ENCODE measurements at places on chromosomes 16 and 17.
A peak's percentile ranks its signal among the peaks of the same experiment; 100 is the strongest.

DNA sequence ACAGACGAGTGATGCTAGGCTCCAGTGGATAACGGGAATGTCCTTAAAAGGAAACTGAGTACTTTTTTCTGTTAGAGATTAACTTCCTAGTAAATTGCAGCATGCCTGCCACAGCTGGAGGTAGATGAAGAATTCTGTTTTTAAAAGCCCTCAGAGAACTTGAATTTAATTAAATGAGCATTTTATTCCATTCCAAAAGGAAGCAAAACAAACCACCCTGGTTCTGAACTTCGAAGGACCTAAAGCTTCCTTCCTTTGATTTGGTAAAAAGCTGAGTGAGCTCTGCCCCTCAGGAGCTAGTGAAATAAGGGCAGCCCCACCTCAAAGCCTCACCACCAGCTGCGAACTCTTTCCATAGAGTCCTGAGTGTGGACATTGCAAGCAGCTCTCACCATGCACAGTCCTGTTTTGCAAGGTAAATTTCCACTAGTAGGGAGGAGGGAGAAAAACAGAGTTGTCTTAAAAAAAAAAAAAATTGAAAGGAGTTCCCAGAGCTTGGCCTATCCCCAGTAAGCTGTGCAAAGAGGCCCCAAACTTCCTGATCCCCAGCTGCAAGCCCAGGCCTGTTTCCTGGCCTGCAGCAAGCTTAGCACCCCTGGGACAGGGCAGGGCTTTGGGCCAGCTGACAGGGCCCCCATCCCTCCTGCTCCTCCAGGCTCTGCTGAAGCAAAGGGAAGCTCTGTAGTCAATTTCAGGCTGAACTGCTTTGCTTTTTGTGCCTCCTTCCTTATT is 11.2 kb downstream of the CHD9NB start:
- no peak for DNase-seq

- no peak for DNase-seq
These were observed 23.4 kb upstream of the MGAT5B start for GRCh38 chr17:76844846-76845245.

- DNase-seq = no peak
These were observed 230.7 kb downstream of the MAF start for GRCh38 chr16:79369796-79370195.

GRCh38 chr16:87551487-87551886 is 50.8 kb upstream of the JPH3 start:
- no peak for DNase-seq

GRCh38 chr16:85926370-85926769 is 27.4 kb downstream of the IRF8 start:
- DNase-seq = no peak

DNA sequence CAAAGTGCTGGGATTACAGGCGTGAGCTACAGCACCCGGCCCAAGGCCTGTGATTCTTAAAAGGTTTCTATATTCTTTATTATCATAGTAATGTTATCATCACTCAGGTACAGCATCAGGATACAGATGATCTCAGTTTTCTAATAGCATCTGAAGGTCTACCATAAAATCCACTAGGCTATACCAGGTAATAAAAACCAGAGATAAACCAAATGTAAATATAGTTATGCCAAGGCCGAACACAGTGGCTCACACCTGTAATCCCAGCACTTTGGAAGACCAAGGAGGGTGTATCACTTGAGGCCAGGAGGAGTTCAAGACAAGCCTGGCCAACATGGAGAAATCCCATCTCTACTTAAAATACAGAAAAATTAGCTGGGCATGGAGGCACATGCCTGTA is 53.8 kb downstream of the SYNRG start:
- no peak for DNase-seq

GRCh38 chr17:13503526-13503925 is 98.2 kb downstream of the HS3ST3A1 start:
- DNase-seq = no peak

- DNase-seq = peak; percentile 9
These were observed 17.2 kb downstream of the ATP6V0A1 start for GRCh38 chr17:42475835-42476234.

GRCh38 chr17:42050393-42051012 is at the start of gene C17orf113:
C17orf113 (minus strand) TSS chr17:42050601; CDS start chr17:42043376, 7,225 bp downstream.
- DNase-seq = no peak

DNA sequence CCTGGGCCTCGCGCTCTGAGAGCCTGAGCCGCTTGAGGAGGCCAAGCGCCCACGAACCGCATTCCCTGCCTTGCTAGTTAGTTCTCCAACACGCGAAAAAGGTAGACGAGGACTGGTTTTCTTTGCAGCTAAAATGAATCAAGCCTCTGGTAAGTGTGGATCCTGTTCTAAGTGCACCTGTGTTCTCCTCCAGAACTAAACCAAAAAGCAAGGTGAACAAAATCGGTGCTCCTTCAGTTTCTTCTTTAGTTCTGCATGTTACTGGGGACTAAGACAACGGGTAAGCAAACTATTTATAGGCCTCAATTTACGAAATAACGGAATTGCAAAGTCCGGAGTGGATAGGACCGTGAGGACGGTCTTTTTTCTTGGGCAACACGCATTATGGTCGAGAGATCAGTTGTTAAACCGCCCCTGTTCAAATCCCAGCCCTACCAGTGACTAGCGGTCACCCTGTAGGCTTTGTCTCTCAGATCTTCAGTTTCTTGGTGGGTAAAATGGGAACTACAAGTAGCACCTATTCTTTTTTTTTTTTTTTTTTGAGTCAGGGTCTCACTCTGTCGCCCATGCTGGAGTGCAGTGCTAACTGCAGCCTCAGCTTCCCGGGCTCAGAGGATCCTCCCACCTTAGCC is 993 bp upstream of the ANKRD11 start:
- no peak for DNase-seq

- no peak for DNase-seq
These were observed 139.4 kb upstream of the ERCC4 start for GRCh38 chr16:13780406-13781168.

GRCh38 chr16:81894592-81894991 is 115.5 kb downstream of the PLCG2 start:
- no peak for DNase-seq

DNA sequence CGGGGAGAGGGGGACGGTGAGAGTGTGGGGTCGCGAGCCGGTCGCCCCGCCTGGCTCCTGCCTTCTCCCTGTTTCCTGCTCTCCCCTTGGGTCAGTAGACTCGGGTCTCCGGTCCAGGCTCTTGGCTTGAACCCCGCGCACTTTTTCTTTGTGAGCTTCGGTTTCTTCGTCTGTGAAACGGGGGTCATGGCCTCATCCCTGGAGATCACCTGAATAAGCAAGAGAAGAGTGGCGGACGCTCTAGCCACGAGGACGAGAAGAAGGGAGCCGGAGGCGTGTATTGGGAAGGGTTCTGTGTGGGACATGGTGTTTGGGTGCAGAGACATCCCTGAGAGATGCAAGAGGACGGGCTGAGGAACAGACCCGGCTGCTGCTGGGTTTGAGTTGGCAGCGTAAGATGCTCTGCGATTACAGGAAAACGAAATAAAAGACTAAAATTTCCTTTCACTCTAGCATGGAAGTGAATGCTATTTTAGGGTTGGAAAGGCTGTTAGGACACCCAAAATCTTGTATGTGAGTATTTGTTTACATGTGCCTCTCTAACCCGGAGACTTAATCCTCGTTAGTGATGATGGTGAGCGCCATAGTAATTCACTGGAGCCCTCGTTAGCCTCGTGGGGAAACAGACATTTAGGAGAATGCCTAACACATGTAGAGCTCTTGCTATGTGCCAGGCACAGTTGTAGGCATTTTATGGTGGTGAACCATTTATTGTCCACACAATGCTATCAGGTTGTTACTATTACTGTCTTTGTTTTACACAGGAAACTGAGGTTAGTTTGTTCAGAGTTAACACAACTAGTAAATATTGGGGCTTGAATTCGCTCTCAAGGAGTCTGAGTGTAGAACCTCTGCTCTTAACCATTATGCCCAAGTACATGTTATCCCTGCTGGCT is 646 bp downstream of the KIF22 start:
- DNase-seq = no peak

DNA sequence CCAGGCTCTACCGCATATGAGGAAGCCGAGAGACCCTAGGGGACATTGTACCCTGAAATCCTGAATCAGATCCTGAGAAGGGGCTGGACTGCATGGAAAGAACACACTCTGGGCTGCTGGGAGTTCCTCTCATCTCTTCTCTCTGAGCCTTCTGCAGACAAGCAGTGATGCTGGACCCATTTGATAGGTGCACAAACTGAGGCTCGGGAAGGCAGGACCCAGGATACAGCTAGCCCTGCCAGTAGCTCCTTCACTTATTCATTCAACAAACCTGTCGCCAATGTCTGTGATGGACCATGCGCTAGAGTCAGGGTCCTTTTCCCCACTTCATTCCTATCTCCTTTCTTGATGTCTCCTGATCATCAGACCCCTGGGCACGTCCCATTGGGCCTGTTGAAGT is 1.9 kb downstream of the SBK1 start:
- no peak for DNase-seq

GRCh38 chr17:69732272-69732918 is 317.9 kb downstream of the MAP2K6 start:
- no peak for DNase-seq

DNA sequence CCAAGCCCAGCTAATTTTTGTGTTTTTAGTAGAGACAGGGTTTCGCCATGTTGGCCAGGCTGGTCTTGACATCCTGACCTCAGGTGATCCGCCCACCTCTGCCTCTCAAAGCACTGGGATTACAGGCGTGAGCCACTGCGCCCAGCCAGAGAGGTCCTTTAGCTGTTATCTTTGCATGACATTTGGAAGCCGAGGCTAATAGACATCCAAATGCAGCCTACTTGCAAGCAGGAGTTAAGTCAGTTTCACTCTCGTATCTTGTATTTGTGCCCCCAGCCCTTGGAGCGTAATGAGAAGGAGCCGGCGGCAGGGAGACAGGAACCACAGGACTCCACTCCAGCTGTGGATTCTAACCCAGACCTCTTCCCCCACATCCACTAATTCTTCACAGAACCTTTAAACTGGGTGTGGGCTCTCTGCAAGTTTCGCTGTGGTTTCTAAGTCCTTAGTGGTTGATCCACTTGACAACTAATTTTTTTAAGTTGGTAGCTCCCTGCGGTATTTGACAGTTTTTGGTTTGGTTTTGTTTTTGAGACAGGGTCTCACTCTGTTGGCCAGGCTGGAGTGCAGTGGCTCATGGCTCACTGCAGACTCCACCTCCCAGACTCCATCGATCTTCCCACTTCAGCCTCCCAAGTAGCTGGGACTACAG is 3.1 kb upstream of the CYTH1 start:
- no peak for DNase-seq

DNA sequence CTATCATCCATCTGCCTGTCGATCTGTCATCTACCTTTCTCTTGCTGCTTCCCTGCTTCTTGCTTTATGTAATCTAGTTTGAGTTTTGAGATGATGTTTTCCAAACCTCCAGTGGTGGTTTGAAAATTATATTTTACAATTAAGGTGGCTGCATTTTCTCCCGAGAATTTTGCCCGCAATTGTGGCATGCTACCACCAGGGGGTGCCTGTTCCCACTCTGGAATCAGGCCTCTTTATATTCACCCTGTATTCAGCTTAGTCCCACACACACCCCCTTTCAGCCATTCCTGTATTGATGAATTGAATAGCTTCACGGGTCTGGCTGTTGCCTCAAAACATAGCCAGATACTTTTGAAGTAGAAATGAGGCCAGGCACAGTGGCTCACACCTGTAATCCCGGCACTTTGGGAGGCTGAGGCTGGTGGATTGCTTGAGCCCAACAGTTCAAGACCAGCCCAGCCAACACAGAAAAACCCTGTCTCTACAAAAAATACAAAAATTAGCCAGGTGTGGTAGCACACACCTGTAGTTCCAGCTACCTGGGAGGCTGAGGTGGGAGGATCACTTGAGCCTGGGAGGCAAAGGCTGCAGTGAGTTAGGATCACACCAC is 3.2 kb downstream of the PRSS22 start:
- no peak for DNase-seq

- DNase-seq = no peak
These were observed 23.1 kb downstream of the CACNA1G start for GRCh38 chr17:50583641-50584040.

GRCh38 chr17:81398832-81399411 is 3.7 kb downstream of the BAHCC1 start:
- DNase-seq = no peak

GRCh38 chr17:6686026-6686425 is 27.1 kb downstream of the SLC13A5 start:
- DNase-seq = no peak

GRCh38 chr16:2386990-2387389 is 42.3 kb upstream of the CCNF start:
- DNase-seq = no peak

DNA sequence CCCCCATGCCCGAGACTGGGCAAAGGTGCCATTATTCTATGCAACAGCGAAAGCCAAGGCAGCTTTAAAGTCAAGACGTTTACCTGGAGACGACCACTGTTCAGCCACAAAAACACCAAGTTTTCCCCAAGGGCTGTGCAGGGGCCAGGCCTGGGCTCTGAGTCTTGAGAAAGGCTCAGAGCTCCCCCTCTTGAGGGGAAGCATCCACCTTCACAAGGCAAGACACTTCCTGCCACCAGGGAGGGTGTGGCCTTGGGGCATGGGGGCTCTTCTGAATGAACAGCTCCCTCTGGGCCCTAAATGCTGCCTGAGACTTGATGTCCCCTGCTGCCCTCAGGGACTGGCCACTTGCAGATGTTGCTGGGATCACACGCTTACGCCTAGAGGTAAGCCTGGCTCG is 26.5 kb downstream of the PDIA2 start:
- no peak for DNase-seq

- DNase-seq = no peak
These were observed 15.5 kb downstream of the BANP start for GRCh38 chr16:87966685-87967185.

DNA sequence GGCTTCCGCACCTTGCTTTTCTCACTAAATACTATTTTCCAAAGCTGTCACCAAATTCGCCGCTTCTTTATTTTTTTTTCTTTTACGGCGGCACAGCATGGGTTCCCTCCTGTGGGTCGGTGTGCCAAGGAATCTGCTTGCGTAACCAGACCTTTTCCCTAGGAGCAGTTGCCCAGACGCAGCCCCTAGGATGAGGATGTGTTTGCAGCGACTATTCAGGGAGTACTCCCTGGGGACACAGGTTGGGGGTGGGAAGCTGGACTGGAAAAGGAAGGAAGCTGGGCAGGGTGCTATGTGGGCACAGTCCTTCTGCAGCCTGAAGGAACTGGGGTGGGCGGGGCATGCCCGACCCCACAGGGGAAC is 49.0 kb upstream of the ZCCHC14 start:
- no peak for DNase-seq

DNA sequence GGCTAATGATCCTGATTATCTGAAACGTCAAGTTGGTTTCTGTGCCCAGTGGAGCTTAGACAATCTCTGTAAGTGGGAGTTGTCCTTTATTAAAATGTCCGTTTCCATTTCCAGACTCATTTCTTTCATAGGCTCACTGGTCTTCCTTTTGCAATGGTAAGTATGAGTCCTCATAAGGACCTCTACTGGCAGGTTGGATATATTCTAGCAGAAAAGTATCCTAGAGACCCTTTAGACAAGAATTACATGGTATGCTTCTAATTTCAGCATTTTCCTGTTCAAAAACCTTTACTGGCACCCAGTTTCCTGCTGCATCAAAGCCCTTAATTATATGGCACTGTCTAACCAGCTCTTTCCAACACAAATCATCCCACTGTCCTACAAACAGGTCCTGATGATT is 28.1 kb upstream of the ARL2BP start:
- no peak for DNase-seq

GRCh38 chr16:56643080-56643778 is 4.8 kb downstream of the MT1A start:
- no peak for DNase-seq

- peak; percentile 24 for DNase-seq
These were observed 1.3 kb downstream of the C17orf58 start for GRCh38 chr17:67994817-67995569.

All from foreskin melanocyte (primary cell).